Right lobe of liver (tissue), 6 donors: ENCODE measurements at places on chromosomes 1 and 21. TPM values are rescaled to one million over a fixed set of nuclear protein-coding genes. Genes with fewer than 3 reads are reported as not detected.

DIRAS3 gene
- total RNA-seq: 6.4 TPM

TRMT1L gene
- 8.9 TPM for total RNA-seq

DNA sequence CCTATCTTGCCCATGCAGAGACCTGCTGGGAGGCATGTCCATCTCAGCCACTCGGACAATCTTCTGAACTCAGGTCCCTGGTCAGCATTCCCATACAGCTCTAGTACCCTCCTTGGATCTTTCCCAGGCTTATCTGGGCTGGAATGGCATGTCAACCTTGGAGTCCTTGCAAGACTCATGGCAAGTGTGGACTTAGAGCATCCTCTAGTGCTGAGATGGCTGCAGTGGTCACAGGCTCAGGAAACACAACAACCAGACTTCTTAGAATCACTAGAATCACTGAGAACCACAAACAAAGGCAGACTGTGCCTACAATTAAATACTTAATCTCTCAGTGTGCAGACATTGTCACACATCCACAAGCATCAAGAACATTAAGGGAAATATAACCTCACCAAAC is 73.1 kb upstream of the TSHB start:
- no peak for DNase-seq

DNA sequence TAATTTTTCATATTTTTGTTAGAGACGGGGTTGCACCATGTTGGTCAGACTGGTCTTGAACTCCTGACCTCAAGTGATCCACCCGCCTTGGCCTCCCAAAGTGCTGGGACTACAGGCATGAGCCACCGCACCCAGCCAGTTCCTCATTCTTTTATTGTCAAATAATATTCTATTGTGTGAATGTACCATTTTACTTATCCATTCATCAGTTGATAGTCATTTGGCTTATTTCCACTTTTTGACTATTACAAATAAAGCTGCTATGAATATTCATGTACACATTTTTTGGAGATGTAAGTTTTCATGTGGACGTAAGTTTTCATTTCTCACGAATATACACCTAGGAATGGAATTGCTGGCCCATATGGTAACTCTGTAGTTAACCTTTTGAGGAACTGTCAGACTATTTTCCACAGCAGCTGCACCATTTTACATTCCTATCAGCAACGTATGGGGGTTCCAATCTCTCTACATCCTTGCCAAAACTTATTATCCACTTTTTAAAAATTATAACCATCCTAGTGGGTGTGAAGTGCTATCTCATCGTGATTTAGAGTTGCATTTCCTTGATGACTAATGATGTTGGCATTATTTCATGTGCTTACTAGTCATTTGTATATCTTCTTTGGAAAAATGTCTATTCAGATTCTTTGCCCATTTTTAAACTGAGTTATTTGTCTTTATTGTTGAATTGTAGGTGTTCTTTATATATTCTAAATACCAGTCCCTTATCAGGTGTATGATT is 12.7 kb downstream of the PACC1 start:
- no peak for DNase-seq

GRCh38 chr1:46616277-46617107 is at the start of gene MOB3C:
MOB3C (minus strand) TSS chr1:46616811; CDS start chr1:46613321, 3,490 bp downstream.
- peak; percentile 86 for DNase-seq

DNA sequence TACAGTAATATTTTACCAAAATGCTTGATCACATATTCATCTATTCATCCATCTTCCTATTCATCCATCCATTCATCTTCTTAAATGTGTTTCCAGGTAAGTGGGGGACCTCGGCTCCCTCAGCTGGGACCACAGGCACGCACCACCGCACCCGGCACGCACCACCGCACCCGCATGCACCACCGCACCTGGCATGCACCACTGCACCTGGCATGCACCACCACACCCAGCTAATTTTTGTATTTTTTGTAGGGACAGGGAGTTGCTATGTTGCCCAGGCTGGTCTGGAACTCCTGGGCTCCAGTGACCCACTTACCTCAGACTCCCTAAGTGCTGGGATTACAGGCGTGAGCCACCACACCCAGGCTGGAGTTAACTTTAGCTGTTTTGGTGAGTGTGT is 21.2 kb downstream of the ACTRT2 start:
- no peak for DNase-seq

C4BPB gene
- 164 TPM for total RNA-seq

GRCh38 chr1:244180256-244180655 is 129.2 kb downstream of the ZBTB18 start:
- no peak for DNase-seq

SYCP1 gene
- not detected for total RNA-seq
